Spleen (tissue), 13 donors: ENCODE measurements at places on chromosomes 7 and 10. TPM values are rescaled to one million over a fixed set of nuclear protein-coding genes. Genes with fewer than 3 reads are reported as not detected.

PITRM1 gene
- polyA plus RNA-seq, result 38.5 TPM

CHST12 gene
- polyA plus RNA-seq, result 11.7 TPM

TAS2R3 gene
- not detected for polyA plus RNA-seq

GRCh38 chr10:69870591-69870990, 68.9 kb downstream of the COL13A1 start:
- H3K4me3 ChIP-seq, result no peak overlapping the region
- no peak overlapping the region for H3K27ac ChIP-seq
- no peaks in the 10 kb centered on the region for H3K36me3 ChIP-seq
- peaks cover 44% of the 10 kb centered on the region for H3K4me1 ChIP-seq
- H3K27me3 ChIP-seq, result no peaks in the 10 kb centered on the region

GRCh38 chr10:13711291-13711690, 124.5 kb downstream of the PRPF18 start:
- H3K27ac ChIP-seq, result no peak overlapping the region
- H3K36me3 ChIP-seq, result no peaks in the 10 kb centered on the region
- H3K4me3 ChIP-seq, result no peak overlapping the region
- peaks cover 61% of the 10 kb centered on the region for H3K4me1 ChIP-seq
- no peak for DNase-seq
- no peaks in the 10 kb centered on the region for H3K27me3 ChIP-seq

DNA sequence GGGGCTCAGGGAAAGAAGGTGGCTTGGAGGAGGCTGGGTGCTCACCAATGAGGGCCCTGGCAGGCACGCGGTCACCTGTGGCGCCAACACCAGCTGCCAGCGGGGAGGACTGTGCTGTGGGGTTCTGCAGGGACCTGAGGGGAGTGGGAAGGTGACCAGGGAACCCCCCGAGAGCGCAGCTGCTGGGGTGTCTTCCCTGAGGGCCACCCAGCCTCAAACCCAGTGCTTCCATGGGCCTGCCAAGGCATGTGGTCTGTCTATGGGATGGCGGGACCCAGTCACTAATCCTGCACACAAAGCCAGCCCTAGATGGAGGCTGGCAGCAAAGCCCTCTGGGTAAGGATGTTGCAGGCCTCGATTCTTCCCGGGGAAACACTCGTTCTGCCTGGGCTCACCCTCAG, 117.1 kb downstream of the EBF3 start:
- no peak overlapping the region for H3K27ac ChIP-seq
- no peaks in the 10 kb centered on the region for H3K4me1 ChIP-seq
- no peaks in the 10 kb centered on the region for H3K36me3 ChIP-seq
- H3K4me3 ChIP-seq, result no peak overlapping the region

DNA sequence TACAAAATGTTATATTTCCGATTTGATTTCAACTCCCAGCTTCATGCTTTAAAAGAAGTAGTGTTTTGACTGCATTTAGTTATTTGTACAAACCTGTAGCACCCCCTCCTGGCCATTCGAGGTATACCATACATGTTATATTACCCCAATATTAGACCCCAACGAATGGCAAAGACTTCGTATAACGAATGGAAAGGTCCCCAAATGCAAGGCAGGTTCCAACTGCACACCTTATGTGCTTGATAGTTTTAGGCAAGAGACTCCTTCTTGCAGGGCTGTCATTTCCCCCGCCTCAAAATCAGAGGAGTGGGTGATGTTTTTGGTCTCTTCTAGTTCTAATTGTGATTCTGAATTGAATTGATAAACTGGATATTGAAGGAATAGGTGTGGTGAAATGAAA, 101.1 kb upstream of the TARP start:
- peaks cover 43% of the 10 kb centered on the region for H3K36me3 ChIP-seq
- H3K27me3 ChIP-seq, result no peaks in the 10 kb centered on the region
- H3K4me1 ChIP-seq, result peaks cover 9% of the 10 kb centered on the region
- no peak overlapping the region for H3K27ac ChIP-seq
- no peak overlapping the region for H3K4me3 ChIP-seq
